KBM-7 (cell line): ENCODE measurements at places on chromosomes 1 and 21.

GRCh38 chr1:156114101-156114918 is at the start of gene LMNA:
Gene LMNA (plus strand): TSS chr1:156114711. CDS start chr1:156114919, 208 bp downstream.
- DNase-seq = peak; percentile 67

- no peak for DNase-seq
Observed at GRCh38 chr1:183186841-183187240, 777 bp downstream of the LAMC2 start.

- no peak for DNase-seq
Observed at GRCh38 chr1:30366911-30367310, 356.5 kb downstream of the MATN1 start.

DNA sequence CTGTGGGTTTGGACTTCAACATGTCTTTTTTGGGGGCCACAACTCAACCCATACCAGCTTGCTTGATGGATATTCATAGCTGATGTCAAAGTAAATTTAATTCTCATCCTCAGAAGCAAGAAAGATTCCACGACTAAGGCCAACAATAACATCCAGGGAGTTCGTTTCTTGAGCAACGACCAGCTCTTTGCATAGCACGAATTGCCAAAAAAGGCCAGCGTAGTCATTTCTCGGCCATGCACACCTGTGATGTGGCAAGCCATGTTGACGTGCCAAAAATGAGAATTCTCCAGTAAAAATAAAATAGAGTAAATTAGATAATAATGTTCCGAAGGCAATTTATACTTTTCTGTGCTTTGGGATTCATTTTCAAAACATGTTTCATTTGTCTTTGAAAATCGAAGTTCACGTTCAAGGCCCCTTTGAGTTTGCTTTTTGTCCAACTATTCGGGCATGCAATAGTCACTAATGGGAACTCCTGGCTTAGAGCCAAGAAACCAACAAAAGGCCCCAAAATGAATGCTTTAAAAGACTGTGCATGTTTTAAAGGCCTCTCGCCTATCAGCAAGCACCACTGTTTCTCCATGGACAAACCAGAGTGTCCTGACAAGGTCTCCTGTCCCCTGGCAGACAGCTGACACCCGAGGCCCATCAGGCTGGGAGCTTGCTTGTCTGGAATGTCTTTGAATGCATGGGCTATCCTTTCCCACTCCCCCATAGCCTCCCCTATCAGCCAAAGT is 14.4 kb upstream of the IGSF5 start:
- DNase-seq = no peak

DNA sequence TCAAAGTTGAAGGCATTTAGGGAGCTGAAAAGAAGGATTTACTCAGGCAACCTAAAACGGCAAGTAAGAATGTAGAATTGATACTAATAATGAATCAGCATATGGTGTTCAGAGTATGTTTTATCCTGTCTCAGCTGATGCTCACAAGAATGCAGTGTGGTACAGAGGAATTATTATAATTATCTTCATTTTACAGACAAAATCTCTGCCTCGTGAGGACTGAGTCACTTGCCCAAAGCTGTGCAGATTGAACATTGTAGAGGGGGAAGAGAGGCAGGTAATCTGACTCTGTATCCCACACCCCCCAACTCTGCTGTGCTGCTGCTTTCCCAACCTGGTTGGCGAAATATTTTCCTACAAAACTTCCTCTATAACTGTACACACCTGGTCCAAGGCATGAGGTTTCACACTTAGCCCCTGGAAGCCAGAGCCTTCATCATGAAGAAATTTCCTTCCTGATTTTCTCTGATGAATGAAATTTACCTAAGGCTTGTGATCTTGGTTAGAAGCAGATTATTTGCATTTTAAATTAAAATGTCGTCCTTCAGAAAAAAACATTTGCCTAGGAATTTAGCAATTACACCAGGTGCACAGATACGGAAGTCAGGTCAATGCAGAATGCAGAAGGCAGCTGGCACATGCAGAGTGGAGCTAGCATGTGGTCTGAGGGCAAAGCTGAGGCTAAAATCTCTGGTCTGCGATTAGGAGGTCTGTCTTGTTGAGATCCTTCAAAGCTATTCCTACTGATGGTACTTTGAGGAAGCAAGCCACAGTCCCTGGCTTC is 52.8 kb downstream of the DPT start:
- DNase-seq = no peak

GRCh38 chr1:233166896-233167295 is 128.6 kb downstream of the PCNX2 start:
- DNase-seq = no peak

GRCh38 chr1:112849425-112850033 is 106.5 kb downstream of the SLC16A1 start:
- peak; percentile 67 for DNase-seq

GRCh38 chr1:85047472-85048295 is 616 bp downstream of the MCOLN3 start:
- no peak for DNase-seq

GRCh38 chr1:205470131-205470530 is 14.3 kb upstream of the BLACAT1 start:
- no peak for DNase-seq
